ENCODE measurements at places on chromosomes 6 and 20.

DNA sequence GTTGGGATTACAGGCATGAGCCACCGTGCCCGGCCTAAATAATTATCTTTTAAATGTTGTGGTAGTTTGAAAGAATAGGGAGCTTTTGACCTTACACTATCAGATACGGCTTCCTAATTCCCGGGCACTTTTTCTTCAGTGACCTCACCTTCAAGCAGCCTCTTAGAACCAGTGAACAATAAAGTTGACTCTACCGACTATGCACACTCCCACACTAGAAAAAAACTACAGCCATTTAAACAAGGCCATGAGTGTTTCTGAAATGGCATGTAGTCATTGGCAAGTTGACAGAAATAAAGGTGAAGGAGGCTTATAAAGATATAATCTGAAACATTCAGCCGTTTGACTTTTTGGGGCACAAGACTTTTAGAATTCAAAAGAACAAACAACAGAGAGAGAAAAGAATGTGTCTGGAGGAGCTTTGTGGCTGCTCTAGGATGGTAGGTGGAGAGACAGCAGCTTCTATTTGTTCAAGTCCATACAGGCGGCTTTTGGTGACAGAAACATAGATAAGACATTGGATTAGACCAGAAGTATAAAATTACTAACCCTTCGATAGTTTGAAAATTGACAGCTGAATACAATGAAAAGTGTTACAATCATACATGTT is 75.2 kb downstream of the GJA1 start:
- no peak for DNase-seq

DNA sequence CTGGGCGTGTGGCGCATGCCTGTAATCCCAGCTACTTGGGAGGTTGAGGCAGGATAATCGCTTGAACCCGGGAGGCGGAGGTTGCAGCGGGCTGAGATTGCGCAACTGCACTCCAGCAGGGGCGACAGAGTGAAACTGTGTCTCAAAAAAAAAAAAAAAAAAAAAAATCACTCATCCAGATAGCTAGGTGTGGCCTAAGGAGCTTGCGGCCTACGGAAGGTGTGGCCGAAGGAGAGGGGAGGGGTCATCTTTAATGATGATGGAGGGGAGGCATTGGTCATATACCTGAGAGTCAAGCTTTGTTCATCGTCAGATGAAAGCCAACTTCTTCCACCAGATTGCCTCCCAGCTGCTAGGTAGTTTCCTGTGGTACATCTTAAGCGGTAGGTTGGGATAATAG is 801 bp upstream of the PPARD start:
- DNase-seq, result no peak

- no peak for DNase-seq
These were observed 17.4 kb downstream of the COL20A1 start for GRCh38 chr20:63310265-63310991.

- DNase-seq, result no peak
These were observed 90.6 kb upstream of the NAA20 start for GRCh38 chr20:19926591-19926990.

DNA sequence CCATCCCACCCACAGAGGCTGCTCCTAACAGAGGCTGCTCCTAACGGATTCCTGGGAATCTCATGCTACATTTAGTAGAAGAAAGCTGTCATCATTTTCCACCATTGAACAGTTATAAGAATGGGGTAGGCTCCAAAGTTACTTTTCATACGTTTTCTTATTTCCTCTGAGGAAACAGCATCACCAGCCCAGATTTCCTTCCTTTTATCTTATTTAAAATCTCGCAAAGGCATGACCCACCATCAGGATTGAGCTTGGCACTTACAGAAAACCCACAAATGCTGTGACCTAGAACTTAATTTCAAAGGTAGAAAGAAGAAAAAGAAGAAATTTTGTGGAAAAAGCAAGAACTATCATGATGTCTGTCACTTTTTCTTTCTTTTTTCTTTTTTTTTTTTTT is 168.0 kb downstream of the LY86 start:
- no peak for DNase-seq

GRCh38 chr6:45969883-45970282 is 45.8 kb downstream of the CLIC5 start:
- no peak for DNase-seq
